ENCODE measurements at places on chromosomes 6 and 20.
A peak's percentile ranks its signal among the peaks of the same experiment; 100 is the strongest.

DNA sequence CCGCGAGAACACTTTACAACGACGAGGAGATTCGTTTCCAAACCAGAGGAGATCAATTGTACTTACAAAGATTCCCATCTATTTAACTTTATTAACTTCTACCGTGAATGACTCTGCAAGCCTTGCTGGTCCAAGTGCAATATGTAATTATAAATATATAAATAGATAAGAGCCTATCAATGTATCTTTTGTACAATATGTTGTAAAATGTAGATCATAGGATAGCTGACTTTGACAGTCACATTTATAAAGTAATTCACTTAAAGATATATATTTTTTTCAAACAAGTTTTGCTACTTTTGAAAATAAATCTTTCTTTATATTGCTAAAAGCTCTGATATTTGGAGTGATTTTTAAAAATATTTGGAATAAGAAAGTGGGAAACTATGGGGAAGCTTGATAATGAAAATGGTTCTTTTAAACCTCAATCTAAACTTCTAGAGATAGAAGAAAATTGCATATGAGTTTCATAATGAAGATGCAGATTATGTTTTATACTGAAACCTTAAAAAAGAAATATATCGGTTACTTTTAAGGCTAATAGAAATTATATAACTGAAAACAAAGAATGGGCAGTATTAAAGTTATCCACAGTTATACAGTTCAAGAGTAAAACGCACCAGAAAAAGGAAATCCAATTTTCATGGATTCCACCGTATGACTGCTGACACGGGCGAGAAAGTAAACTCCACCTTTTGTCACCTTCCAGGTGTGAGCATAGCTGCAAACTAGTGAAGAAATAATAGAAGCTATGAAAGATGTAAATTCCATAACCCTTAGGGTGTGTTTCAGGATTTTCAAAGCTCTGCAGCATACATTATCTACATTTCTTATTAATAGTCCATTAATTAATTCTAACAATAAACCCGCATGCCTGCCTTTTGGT, 3.3 kb downstream of the TCF21 start:
- DNase-seq = no peak

DNA sequence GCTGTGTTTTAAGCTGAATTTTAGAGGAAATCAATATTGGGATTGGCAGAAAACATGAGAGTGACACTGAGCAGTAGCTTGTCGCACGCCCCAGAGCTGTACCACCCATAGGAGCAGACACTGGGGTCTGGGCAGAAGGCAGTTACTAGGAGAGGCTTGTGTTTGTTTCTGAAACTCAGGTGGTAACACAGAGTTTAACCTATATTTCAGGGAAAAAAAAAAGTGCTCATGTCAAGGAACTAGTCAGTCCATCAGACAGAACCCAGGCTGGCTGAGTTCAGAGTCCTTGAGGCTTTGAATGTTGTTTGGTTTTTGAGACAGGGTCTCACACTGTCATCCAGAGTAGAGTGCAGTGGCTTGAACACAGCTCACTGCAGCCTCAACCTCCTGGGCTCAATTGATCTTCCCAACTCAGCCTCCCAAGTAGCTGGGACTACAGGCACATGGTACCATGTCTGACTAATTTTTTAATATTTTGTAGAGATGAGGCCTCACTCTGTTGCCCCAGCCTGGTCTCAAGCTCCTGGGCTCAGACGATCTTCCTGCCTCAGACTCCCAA, 6.6 kb downstream of the SLC22A1 start:
- DNase-seq = no peak

DNA sequence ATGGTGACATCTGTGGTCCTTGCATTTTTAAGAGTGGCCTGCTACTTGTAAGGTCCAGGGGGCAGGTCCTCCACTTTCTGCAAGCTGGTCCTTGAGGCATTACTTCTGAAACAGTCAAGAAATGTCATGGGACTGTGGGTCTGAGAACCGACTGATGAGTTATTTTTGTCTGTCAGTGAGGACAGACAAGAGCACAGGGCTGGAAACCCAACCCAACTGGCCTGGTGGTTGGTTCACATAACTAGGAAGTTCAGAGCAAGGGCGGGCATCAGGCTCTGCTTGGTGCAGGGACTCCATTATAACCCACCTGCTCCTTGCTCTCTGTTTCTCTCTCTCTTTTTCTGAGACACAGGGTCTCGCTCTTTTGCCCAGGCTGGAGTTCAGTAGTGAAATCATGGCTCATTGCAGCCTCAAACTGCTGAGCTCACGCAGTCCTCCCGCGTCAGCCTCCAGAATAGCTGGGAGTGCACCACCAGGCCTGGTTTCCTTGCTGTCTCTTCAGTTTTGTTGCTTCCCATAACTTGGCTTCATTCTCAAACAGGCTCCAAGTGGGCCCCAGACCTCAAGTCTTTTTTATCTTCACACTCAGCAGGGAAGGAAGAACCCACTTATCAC, 9.2 kb downstream of the CST3 start:
- no peak for DNase-seq

DNA sequence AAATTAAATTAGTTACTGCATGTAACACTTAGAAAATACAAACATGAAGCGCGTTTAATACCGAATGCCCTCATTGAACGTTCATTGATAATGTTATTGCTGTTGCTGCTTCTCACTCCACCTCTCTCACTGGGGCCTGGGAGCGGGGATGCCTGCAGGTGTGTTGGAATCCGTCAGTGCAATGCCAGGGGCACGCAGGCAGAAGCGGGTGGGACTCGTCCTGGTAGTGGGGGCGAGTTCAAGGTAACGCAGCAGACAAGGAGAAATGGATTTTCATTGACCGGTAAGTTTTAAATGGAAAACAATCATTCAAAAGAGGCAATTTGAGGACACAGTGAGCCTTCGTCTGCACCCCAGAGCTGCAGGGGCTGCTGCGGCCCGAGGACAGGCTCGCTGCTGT, 71.2 kb upstream of the AFDN start:
- no peak for DNase-seq

DNA sequence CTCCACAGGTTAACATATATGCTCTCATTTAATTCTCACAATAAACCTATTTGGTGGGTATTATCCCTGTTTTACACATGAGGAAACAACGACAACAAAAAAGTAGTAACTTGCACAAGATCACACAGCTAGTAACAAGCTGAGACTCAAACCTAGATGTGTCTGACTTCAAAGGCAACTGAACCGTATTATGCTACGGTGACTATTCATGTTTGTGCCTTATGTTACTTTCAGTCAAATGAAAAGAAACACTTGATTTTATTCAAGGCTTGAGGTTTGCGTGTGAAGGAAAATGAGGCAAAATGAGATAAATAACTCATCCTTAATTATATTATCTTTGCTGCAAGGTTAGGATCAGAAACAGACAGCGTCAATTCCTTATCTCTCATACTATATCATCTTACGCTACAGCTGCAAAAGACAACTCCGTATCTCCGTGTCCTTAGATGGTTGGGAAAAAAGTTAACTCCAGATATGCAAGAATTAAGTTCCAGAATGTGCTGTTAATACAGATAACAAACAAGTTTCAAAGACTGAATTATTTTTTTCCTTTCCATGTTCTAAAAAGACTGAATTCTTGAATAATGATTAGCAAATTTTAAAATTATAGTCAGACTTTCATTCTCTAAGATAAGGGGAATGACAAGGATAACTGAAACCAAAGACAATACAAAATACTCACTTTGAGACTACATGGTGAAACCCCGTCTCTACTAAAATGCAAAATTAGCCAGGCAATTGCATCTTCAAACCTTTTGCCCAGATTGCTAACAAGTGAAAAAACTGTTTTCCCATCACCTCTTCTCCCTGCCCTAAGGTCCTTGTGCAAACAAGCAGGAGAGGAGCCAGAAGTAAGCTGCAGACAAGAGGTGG, 27.8 kb downstream of the STAU1 start:
- DNase-seq = no peak

- no peak for DNase-seq
Measured at GRCh38 chr20:64254156-64254555, 1.4 kb upstream of the PCMTD2 start.

DNA sequence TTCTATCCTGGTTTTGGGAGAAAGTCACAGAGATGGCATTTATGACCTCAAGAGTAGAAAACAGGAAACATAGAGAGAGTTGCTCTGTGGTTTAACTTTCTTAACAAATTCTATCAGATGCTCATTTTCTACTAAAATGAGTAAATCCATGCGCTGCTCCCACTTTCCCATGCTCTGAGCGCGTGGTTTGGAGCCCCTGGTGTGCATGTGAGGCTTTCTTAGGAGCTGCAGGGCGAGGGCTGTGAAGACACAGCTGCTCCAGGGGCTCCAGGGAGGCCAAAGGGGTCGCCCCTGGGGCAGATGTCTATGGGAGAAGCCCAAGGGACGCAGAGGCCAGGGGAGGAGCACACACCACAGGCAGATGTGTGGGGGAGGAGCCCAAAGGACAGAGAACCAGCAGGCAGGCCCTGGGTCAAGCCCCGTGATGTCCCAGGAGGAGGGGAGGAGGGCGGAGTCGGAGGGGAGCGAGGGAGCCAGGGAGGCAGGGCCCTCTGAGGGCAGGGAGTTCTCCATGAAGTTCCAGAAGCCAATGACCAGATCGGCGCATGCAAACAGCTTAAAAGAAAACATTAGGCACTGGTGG, 122.9 kb downstream of the IRF4 start:
- no peak for DNase-seq

GRCh38 chr20:10603971-10604864, 69.6 kb downstream of the JAG1 start:
- peak; percentile 52 for DNase-seq

- no peak for DNase-seq
Measured at GRCh38 chr6:109373762-109374161, 8.5 kb downstream of the CD164 start.

DNA sequence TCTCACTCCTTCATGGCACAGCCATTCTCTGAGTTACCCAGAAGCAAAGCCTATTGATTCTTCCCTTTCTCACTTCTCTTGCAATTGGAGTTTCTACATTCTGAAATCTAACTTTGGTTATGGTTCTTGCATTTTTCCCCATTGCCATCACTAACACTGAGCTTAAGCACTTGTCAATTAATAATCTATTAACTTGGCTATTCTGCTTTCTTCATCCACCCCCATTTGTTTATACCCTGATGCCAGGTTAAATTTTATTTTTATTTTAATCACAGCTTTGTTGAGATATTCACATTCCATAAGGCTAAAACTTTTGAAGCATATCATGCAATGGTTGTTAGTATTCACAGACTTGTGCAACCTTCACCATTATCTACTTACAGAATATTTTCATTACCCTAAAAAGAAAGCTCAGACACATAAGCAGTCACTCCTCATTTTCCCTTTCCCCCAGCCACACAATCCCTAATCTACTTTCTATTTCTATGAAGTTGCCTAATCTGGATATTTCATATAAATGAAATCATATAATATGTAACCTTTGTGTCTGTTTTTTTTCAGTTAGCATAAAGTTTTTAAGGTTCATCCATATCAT, 222.3 kb downstream of the UBE3D start:
- DNase-seq = no peak

DNA sequence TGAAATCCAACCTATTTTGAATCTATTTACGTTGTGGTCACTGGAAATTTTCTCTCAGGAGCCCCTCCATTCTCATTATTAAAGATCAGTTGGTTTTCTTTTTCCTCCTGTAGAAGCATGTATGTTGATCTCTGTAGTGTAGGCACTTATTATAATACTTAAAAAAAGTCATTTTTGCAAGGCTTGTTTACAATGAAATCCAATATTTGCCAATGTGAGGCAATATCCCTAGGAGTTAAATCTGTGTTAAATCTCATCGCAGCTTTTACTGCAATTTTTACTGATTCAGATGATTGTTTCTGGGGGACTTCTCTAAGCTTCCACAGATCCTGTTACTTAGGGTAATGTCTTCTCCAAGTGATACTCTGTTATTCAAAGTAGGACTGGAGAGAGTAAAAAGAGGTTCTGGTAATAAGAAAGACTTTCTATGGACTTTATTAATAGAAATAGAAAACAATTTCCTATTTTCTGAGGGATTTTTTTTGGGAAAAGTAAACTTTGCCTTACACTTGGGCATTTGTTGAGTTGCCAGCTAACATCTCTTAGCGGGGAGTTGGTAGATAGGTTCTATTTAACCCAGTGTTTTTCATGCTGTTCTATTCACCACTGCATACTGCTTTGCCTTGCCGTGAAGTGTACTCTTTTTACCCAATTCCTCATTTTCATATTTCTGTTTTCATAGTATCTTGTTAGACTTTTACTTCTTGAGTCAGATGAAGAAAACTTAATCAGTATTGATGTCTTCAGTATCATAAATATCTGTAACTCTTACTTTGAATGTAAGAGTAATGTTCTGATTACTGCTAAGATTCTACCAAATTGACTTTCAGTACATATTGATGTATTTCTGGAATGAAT, 48.6 kb downstream of the CDKAL1 start:
- no peak for DNase-seq

DNA sequence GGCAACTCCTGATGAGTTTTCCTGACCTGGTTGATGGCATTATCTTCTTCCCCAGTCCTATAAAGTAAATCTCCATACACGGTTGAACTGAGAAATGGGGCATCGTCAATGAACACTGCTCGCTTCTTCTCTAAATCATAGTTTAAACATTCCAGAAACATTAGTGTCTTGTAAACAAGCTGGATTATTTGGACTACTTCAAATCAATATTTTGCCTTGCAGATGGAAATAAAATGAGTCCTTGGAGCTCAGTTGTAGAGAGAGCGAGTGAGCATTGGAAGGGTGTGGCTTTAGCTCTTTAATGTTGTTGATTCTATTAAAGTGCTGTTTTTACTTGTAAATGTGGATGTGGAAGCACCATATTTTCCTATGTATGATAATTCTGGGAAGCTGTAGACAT, 18.4 kb downstream of the C6orf89 start:
- DNase-seq = no peak

GRCh38 chr20:46350986-46351267, 42.6 kb upstream of the CDH22 start:
- DNase-seq = no peak

DNA sequence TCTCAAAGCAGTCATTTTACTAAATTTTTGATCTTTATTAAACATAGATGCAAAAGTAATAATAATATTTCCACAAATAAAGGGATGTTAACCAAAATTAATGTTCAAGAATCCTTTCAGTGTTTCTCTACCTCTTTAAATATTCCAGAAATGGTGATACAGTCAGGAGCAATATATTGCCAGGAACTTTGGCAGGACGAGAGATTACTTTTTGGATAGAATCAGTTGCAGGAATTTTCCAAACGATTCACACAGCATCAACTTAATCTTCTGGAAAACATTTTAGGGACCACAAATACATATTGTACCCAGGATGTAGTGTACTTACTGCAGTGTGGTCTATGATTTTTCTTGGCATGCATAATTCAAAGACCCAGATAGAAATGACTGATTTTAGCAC, 125.7 kb downstream of the LAMA2 start:
- no peak for DNase-seq

Measured in tibial nerve (tissue), 4 donors.